Stimulated activated CD8-positive, alpha-beta memory T cell treated with anti-CD3 and anti-CD28 coated beads, Interleukin-7, amount 100 ng/mL, for 4 hours (primary cell): ENCODE measurements at places on chromosomes 11 and 22.

DNA sequence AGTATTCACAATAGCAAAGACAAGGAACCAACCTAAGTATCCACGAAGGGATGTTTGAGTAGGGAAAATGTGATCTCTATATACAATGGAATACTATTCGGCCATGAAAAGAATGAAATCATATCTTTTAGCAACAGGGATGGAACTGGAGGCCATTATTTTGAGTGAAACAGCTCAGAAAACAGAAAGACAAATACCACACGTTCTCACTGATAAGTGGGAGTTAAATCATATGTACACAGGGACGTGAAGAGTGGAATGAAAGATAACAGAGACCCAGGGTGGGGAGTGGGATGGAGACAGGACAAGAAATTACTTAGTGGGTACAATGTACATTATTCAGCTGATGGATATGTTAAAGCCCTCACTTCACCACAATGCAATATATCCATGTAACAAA is 1012.7 kb downstream of the TBC1D22A start:
- no peak for DNase-seq

DNA sequence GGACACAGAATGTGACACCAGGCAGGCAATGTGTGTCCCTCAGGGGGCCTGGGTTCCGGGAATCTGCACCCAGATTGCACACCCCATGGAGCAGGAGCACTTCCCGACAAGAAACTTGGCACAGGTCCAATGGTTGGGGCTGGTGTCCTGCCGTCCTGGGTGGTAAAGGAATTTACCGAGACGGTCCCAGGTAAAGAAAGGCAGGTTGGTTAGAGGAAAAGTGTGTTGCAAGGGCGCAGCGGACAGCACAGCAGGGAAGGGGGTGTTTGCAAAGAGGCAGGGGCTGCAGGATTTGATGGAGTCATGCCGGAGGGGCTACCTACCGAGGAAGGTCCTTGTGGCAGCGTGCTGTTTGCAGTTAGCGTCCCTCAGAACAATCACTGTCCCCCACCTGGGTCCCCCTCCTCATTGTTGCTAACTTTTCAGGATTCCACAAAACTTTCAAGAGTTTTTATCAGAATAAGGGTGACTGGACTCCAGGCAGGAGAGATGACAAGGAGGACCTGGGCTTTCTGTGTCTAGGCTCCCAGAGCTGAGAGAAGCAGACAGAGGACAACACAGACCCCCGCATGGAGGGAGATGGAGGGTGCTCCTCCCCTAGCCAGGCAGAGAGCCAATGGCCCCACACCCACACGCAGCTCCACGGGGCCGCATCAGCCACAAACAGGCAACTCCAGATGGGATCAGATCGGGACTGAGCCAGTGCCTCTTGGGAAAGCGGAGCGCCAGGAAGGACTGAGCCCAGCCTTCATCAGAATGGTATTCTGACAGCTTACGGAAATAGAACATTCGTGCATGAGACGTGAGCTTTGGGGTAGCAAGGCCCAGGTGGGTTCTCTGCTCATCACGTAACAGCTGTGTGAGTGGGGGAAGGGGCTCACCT is 1423.9 kb downstream of the BRD1 start:
- no peak for DNase-seq

- DNase-seq, result no peak
Measured at GRCh38 chr11:1862588-1863351, 9.9 kb downstream of the LSP1 start.

- no peak for DNase-seq
Measured at GRCh38 chr22:46923394-46923793, 160.9 kb downstream of the TBC1D22A start.

DNA sequence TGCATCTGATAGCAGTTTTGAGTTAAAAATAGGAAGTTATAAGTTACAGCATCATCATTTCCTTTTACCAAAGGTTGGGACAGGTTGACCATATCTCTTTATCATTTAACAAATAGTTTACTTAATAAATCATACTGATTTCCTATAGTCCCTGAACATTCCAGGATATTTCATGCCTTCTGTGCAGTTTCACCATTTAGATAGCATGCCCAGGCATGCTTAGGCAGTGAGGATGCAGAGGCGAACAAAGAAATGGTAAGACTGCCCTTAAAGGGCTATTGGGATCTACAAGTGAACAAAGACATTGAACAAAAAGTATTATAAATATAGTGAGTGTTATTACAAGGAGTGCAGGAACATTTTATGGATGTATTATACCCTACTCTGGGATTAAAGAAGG is 96.4 kb downstream of the PRMT3 start:
- DNase-seq, result no peak
